ENCODE measurements at places on chromosomes 13 and 19.

GRCh38 chr19:35080613-35081170 is 34.9 kb upstream of the FXYD3 start:
- no peak for DNase-seq

DNA sequence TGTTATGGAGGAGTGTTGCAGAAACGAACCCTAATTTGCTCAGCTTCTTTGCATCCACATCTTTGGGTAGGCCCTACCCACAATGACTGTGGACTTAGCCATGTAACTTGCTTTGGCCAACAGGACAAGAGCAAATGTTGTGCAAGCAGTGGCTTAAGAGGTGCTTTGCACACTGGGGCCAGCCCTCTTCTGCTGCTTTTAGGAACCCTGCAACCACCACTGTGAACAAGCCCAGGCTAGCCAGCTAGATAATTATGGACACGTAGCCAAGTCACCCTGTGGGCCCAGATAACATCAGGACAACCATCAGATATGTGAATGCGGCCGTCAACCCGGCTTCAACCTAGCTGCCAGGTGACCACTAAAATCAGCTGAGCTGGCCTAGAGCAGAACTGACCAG is 17.1 kb downstream of the C19orf47 start:
- no peak for DNase-seq

DNA sequence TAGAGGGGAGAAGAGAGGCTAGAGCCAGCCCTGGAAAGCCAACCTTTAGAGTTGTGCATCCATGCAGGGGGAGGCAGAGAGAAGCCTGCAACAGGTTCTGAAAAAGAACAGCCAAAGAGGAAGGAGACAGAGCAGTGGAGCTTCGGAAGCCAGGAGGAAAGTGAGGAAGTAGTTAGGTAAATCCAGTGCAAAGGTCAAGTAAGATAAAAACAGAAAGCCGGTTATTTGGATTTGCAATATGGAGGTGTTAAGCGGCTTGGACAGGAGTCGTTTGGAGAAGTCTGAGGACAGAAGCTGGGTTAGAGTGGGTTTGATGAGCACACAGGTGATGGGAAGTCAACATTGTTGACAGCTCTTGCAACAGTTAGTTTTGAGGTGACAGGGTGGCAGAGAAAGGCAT is 53.5 kb upstream of the FLT1 start:
- DNase-seq, result no peak

DNA sequence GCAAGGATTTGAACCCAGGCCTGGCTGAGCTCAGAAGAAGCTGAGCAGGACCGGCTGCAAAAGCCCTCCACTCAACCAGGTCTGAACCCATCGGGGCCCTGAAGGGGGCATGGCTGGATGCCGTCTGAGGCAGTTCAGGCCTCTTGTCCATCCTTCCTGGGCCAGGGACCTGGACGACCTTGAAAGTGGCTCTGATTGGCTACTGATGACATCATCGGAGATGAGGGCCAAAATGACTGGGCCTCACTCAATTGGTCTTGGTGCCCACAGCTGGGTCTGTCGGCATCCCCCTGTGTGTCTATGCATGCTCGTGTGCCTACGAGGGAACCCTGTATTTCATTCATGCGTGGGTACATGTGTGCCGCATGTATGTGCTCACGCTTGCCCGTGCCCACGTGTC is 71.8 kb downstream of the PTPRS start:
- no peak for DNase-seq

Data from stimulated activated CD4-positive, alpha-beta T cell treated with anti-CD3 and anti-CD28 coated beads, Interleukin-4, amount 100 ng/mL, for 24 hours (primary cell).